GM12865 (cell line): ENCODE measurements at places on chromosomes 2 and 18.

DNA sequence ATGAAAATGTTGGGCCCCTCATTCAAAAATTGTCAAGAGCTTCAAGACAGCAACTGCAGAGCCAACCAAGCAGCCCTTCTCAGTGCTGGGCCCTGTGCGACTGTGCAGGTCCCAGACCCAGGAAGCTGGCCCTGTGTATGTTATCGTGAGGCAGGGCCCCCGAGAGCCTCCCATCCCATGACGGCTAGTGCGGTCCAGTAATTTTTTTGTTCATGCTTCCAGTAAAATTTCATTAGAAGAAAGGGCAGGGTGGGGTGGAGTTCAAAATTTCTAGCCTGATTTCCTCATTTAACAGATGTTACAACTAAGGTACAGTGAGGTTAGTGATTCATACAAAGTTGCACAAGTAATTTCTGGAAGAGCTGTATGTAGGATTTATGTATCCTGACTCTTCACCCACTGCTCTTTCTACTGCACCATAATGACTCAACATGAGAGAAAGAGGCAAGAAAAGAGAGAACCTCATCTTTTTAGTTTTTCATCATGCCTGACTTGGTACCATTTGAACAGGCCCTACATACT, 105.5 kb downstream of the ZEB2 start:
- peak; percentile 8 for DNase-seq

- no peak for DNase-seq
Measured at GRCh38 chr18:70870292-70870691, 581.4 kb downstream of the SOCS6 start.

DNA sequence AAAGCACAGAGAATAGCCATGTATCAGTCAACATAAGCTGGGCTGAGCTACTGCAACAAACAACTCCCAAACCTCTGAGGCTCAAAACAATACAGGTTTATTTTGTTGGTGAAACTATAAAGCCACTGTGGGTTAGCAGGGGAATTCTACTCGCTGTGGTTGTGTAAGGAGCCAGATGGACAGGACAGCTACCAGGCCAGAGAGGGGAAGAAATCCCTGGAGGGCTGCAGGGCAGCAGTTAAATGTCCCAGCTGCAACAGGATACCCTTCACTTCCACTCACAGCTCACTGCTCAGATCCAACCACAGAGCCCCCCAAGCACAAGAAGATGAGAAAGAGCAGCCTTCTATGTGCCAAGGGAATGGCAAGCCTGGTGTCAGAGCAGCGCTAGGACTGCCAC, 245.9 kb upstream of the RAB6C start:
- no peak for DNase-seq

DNA sequence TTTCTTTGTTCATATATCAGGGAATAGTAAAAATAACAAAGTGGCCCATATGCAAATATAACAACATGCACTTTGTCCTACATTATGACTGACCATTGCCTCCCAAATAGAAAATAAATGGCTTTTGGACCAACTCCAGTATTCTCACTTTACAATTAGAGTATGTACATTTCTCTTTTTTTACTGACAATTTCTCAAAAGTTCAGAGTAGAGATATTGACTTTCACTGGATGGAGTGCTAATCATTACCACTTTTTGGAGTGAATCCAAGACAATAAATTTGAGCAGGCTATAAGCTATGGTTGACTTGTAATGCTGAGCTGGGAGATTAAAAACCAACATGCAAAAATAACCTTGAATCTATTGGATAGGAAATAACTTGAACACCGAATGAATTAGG, 987.4 kb downstream of the SUCLG1 start:
- no peak for DNase-seq

DNA sequence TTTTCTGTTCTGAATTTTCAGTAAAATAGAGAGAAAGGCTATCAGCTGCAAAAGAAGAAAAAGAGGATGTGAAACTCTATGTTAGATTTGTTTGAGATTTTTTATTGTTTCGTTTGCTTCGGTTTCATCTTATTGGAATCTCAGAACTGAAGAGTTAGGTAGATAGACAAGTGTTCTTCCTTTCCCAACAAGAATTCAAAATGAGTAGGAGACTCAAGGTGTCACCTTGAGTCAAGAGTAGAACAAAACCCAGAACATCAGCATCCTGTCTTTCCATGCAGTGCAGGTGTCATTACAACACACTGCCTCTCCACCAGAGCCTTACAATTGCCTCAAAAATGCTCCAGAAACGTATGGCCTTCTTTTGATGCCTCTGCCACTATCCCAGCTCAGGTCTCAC, 21.1 kb downstream of the NBAS start:
- DNase-seq, result peak; percentile 8

DNA sequence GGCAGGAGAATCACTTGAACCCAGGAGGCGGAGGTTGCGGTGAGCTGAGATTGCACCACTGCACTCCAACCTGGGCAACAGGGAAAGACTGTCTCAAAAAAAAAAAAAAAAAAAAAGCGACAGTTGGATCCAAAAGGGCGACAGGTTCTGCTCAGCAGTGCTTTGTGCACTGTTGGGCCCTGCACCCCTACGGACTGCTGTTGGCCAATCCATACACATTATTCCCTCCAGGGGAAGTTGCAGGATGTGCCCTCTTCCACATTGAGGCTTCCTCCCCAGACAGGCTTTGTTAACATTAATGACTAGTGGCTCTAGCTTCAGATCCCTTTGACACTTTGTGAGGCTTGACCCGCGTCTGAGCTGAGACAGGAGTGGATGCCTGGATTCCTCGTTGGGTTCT, 9.4 kb downstream of the NT5DC4 start:
- DNase-seq, result no peak

DNA sequence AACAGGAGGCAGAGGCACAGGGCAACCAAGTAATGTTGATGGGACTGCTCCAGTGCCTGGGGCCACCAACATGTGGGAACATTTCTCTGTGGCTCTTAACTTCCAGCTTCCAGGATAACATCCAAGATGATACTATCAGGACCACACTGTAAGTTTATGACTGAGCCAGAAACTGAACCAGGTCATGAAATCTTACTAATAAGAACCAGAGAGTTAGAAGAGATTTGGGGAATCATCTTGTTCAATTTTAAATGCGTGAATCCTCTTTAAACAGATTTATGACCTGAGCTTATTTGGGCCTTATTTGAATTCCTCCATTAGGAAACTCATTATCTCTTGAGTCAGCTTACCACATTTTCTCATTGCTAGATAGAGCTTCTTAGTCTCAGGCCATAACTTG, 45.0 kb downstream of the MAP2 start:
- no peak for DNase-seq

GRCh38 chr2:55636831-55637230, 19.4 kb upstream of the PPP4R3B start:
- no peak for DNase-seq

GRCh38 chr2:12116228-12116750, 369.9 kb downstream of the LPIN1 start:
- peak; percentile 74 for DNase-seq

DNA sequence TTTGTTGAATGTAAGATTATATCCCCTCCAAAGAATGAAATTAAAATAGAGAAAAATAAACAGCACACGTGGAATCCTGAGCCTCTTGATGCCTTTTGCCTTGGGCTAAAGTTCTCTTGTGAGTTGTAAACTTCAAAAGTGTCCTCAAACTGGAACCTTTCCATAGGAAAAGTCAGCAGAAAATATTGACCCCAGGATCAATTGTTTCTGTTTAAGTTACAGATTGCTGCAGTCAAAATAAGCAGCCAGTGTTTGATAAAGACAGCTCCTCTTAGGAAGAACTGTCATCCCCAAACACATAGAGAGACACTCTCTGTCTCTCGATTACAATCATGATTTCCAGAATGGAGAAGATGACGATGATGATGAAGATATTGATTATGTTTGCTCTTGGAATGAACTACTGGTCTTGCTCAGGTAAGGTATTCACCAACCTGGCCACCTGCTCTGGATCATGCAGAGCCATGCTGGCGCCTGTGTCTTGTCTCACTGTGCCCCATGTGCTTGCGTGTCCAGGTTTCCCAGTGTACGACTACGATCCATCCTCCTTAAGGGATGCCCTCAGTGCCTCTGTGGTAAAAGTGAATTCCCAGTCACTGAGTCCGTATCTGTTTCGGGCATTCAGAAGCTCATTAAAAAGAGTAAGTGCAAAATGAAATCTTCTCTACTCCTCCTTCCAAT, at the start of gene SPP2:
TSS of gene SPP2 (plus strand) at position 248 of the 681 bp plus-strand sequence. CDS start at position 333, 85 bp downstream.
- DNase-seq, result no peak

GRCh38 chr18:54712758-54713157, 115.5 kb upstream of the RAB27B start:
- no peak for DNase-seq
